Stimulated activated naive CD8-positive, alpha-beta T cell treated with anti-CD3 and anti-CD28 coated beads, Interleukin-15, Interleukin-2, amounts not matched to agents 100 U/mL and 50 U/mL, for 24 hours (primary cell): ENCODE measurements at places on chromosomes 11 and 22.

DNA sequence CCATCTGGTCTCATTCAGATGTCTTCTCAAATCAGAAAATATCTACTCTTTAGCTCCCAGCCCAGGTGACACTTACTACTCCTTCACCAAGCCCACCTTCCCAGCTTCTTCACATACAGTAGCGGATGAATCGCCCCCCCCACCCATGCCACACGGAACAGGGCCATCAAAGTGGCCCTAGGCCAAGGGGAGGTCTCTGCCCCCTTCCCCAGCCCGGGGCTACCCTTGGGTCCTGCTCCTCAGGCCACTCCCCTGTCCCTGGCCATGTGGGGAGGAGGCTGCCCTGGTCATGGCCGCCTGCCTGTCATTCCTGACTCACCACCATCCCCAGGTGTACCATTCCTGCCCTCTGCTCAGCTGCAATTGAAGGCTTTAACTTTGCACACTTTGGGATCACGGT, 142.8 kb downstream of the NECTIN1 start:
- DNase-seq: no peak

DNA sequence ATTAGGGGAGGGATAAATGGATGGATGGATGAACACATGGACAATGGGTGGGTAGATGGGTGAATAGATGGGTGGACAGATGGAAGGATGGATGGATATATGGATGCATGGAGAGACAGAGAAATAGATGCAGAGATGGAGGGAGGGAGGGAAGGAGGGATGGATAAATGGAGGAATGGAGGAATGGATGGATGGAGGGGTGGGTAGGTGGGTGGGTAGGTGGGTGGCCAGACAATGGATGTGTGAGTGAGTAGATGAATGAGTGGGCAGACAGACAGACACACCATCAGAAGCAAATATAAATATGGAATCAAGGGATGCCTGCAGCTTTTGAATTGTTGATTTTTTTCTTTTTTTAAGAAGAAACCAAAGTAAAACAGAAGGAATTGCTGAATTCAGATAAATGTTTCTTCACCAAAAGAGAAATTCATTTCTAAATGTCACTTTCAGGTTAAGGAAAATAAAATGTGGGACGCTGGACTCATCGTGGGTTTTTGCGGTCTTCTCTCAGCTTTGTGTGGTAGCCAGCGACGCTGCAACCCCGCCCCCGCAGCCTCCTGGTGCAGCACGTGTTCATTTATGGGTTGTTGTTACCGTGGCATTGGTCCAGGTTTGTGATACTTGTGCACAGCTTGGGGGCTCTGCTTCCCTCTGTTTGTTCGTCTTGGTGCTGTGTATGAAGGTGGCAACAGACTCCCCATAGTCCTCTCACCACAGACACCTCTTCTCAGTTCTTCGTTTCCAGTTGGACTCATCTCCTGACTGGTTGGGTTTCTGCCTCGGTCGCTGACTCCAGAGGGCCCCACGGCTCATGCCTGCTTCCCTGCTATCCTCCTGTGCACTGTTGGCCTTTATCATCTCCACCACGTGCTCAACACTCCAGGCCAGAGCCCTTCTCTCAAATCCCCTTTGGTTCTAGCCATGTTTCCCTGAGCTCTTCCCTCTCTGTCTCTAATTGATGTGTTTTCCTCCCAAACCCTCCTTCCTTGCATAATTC, 76.4 kb downstream of the CDKN1C start:
- DNase-seq: peak; percentile 52

GRCh38 chr11:113313601-113314000, 782 bp upstream of the TTC12 start:
- DNase-seq: peak; percentile 12

DNA sequence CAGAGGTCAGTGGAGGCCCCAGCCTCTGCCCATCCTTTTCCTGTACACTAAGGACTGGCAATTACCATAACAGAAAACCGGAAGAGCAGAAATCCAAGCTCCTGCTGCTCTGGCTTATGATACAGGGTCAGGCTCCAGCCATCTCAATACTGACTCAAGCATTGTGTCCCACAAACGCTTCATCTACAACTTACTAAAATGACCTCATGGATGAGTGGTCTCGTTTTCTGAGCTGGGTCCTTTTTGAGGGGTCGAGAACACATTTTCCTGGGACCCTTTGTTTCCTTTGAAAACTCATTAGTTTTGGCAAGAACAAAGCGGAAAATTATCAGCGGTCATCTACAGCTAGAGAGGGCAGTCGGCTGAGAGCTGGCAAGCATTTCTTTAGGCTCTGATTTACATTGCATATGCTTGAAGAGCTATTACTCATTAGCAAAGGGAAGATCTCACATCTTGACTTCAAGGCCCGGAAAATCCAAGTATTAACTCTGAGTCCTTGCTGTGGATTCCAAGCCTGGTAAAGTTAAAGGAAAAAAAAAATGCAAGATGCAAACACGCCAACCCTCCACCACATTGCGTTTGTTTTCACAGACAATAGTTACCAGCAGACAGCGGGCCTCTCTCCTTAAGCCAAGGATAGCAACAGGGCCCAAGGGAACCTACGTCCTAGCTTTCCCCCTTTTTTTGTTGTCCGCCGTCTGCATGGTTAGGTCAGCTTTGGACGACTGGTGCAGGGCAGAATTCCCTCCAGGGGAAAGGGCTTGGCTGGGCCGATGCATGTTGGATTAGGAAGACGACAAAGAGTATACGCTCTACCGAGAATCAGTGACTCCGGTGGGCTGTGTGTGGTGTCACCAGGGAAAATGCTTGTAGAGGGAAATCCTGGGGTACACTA, 1.8 kb downstream of the TESMIN start:
- DNase-seq: no peak

- DNase-seq: no peak
Observed at GRCh38 chr11:127052404-127052803, 51.8 kb upstream of the KIRREL3 start.

DNA sequence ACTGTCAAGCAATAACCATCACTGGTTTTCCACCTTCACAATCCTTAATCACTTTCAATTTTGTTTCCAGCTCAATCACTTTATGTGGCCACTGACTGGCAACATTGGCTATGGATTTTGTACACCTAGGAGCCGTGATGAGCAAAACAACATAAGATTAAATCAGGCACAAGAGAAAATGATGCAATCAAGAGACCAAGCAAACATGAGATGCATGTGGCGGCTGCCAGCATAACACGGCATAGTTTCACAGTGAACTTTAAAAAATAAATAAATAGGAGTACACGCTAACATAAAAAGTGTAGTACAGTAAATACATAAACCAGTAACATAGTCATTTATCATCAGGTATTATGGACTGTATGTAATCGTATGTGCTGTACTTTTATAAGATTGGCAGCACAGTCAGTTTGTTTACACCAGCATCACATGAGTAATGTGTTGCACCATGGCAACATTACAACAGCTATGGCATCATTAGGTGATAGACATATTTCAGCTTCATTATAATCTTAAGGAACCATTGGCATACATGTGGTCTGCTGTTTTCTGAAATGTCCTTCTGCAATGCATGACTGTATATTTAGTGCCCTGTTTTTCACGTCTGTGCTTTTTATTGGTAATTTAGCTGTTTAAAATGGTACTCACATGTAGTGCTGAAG, 83.3 kb upstream of the PRDM11 start:
- no peak for DNase-seq

GRCh38 chr11:95299078-95299679, 68.2 kb upstream of the SESN3 start:
- DNase-seq: no peak

DNA sequence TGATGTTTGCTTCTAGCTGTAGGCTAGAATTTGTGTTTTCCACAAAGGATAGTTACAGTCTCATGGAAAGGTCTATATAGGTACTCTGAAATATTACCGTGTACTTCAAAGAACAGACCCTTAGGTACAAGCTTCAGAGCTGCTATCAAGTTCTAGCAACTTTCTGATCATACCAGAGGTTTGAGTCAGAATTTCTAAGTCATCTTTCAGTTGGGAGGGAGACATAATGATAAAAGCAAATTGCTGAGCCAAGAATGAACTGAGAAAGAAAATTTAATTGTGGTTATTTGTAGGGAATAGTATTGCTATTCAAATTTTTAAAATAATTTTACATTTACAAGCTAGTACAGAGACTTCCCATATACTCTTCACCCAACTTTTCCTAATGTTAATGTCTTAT, 19.9 kb upstream of the ME3 start:
- no peak for DNase-seq

GRCh38 chr11:75588051-75588481, 26.0 kb downstream of the SERPINH1 start:
- DNase-seq: no peak

GRCh38 chr11:11458485-11458884, 105.4 kb upstream of the CSNK2A3 start:
- no peak for DNase-seq

DNA sequence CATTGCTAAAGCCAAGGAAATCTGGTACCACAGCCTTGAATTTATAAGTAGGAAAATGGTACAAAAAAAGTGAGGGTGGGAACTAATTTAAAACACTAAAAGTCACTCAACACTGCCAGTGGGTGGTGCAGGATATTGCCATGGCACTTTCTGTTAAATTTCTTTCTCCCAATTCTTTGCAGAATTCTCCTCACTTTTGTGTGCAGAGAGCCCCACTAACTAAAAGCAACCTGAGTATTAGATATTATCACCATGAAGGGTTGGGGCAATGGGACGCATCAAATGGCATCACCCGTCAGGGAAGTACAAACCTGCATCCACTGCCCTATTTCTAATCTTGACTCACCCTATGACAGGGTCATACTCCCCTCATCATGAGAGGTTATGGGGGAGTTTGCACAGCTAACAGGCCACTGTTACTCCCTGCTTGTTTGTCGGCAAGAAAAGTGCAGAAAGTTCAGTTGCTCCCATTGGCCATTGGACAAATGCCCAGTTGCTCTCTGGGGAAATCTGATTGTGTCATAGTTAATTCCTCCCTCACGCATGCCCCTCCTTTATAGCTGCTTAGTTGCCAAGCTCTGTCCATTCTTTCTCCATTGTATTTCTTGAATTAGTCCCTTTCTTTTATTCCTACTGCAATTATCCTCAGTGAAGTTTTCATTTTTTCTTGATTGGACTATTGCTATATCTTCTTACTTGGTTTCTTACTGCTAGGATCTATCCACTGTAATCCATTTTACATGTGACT, 93.8 kb upstream of the BLID start:
- no peak for DNase-seq

- no peak for DNase-seq
Observed at GRCh38 chr11:801097-801780, 3.2 kb upstream of the SLC25A22 start.

GRCh38 chr11:2459016-2459725, 14.4 kb downstream of the KCNQ1 start:
- DNase-seq: no peak

DNA sequence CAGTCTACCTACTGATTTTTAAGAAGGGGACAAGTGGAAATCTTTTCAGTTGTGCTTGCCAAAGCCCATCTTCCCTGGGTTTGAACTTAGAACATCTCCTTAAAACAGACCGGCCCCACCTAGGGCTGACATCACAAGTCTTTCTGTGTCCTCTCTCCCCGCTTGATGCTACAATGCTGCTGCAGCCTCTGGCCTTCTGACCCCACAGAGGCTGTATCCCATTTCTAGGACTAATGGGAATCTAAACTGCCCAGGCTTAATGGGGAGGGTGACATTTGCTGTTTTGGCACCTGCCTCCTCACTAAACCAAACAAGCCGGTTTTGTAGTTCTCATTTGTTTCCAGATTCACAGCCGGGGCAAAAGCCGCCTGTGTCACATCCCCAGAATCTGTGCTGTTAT, 121.3 kb upstream of the CADM1 start:
- no peak for DNase-seq

DNA sequence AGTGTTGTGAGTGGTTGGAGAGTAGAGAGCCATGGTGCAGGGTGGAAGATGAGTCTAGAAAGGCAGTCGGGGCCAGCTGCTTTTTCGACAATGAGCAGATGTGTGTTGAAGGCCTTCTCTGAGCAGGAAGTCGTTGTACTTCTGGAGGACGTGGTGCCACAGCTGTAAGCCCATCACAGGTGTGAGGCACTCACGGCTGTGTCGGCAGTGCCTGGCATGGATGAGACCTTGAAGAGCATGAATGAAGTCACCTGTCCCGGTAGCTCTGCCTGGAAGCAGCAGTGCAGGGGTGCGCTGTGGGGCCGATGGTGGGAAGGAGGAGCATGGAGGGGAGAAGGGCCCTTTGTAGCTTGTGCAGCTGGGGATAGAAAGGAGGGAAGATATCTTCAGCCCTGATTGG, 165.2 kb downstream of the PKNOX2 start:
- DNase-seq: no peak

- DNase-seq: no peak
Observed at GRCh38 chr11:11318461-11318860, 34.6 kb downstream of the CSNK2A3 start.

DNA sequence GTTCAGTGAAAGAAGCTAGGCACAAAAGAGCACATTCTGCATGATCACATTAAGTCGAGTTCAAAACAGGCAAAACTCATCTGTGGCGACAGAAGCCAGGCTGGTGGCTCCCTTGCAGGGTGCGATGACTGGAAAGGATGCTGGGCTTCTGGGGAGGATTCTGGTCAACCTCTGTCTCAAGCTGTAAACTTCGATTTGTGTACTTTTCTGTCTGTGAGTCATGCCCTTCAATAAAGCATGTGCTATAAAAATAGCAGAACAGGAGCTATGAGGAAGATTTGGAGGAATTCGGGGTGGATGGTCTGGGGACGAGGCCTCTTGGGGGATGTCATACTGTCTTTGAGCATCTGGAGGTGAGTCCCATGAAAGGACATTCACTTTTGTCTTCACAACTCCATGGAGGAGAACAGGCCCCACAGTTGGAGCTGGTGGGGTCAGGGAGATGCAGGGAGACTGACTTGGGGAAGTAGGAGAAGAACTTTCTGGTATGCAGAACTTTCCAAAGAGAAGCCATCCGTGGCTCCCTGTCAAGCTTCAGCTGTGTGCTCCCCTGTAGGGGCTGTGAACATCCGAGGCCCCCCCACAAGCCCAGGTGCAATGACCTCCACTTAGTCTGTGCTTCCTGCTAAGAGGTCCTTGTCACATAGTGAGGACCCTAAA, 77.8 kb upstream of the LINC01488 start:
- no peak for DNase-seq

DNA sequence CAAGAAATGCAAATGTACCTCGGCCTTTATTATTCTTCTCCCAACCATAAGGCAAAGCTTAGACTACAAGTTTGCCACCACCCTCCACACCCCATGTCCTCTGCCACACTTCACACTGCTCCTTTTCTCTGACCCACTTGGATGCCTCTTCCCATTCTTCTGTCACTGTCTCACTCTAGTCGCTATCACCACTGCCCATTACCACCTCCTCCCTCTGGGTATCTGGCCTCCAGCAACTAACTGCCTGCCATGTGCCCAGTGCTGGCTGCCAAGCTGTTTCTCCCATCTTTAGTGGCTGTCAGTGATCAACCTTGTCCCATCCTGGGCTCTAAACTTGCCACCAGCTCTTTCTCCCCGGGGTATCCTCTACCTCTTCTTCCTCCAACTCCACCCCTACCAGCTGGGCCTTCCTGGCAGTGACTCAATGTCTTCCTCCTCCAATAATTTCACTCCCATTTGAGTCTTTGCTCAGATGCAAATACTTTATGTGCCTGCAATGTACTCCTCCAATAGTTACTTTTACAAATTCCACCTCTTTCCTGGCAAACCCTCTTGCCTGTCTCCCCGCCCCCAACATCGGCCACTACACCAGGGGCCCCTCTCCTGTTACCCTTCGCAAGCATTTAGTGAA, 20.1 kb upstream of the KDM2A start:
- DNase-seq: no peak
